ENCODE measurements at places on chromosomes 7 and 10. TPM values are rescaled to one million over a fixed set of nuclear protein-coding genes. Genes with fewer than 3 reads are reported as not detected.

Gene TRDMT1
- total RNA-seq, result 4.3 TPM

Gene ZNF32
- total RNA-seq, result 19.9 TPM

Gene ZWINT
- total RNA-seq, result 64.2 TPM

Gene MRC1
- total RNA-seq, result 17.5 TPM

Gene CALCR
- not detected for total RNA-seq

Gene DNAH11
- 4.6 TPM for total RNA-seq
